ENCODE measurements at places on chromosomes 7 and 10.

- DNase-seq, result no peak
Measured at GRCh38 chr10:1291178-1292090, 235.2 kb downstream of the WDR37 start.

- DNase-seq, result no peak
Measured at GRCh38 chr7:120131096-120131839, 141.7 kb upstream of the KCND2 start.

DNA sequence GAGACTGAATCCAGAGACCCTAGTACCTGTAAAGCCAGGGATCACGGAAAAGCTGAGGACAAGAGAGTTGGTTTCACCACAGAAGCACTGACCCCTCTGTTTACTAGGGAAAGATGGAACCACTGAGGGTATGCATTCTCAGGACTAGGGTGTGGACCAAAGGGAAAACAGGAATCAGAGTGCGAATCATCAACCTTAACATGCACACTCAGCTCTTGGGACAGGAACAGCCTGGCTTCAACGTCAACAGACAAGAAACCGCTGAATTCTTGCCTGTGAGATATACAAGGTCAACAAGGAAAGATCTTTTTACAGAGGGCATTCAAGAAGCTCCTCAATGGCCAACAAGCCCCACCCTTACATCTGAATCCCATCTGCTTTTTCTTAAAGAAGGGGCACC lies 14.9 kb downstream of the TNRC18 start:
- no peak for DNase-seq

DNA sequence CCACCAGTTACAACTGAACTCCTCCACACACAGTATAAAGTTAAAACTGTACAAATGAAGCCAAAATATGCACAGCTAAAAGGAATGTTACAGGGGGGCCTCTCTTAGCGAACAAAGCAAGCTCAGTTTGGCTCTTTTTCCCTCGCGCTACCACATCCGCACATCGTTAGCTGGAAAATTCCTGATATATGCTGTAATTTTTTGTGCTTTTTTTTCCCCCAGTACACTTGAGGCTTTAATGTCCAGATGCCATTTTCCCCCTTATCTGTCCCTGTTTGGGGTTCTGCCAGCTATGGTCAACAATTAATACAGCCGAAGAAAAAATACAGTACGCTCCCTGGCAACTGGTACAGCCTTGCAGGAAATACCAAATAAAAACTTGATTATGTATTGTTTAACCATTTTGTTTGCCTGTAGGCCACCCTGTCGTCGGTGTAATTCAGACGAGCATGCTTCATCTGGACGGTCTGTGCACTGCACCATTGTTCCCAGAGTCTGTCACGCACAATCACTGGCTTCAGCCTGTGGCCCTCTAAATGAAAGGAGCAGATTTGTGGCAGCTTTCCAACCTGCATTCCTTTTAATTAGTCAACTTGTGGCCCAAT lies 108.1 kb upstream of the FAM133B start:
- no peak for DNase-seq

DNA sequence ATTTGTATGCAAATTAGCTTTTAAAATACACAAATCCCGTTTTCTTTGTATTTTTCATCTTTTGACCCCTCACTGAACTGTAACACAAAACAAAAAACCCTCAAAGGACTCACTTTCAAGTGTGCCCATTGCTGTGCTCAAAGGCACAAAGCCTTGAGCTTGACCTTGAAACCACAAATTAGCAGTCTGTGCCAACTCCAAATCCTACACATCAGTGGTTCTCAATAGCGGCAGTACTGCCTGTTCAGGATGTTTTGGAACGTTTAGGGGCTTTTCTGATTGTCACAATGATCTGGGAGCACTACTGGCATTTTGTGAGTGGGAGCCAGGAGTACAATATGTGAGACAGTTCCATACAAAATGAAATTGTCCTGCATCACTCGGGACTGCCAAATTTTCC lies 55.5 kb downstream of the KDM7A start:
- no peak for DNase-seq

- no peak for DNase-seq
Measured at GRCh38 chr7:45359776-45360175, 202.2 kb downstream of the RAMP3 start.

GRCh38 chr7:74138945-74139843 lies 35.0 kb upstream of the EIF4H start:
- DNase-seq, result no peak

GRCh38 chr10:28722065-28722803 lies 44.9 kb downstream of the BAMBI start:
- DNase-seq, result no peak

DNA sequence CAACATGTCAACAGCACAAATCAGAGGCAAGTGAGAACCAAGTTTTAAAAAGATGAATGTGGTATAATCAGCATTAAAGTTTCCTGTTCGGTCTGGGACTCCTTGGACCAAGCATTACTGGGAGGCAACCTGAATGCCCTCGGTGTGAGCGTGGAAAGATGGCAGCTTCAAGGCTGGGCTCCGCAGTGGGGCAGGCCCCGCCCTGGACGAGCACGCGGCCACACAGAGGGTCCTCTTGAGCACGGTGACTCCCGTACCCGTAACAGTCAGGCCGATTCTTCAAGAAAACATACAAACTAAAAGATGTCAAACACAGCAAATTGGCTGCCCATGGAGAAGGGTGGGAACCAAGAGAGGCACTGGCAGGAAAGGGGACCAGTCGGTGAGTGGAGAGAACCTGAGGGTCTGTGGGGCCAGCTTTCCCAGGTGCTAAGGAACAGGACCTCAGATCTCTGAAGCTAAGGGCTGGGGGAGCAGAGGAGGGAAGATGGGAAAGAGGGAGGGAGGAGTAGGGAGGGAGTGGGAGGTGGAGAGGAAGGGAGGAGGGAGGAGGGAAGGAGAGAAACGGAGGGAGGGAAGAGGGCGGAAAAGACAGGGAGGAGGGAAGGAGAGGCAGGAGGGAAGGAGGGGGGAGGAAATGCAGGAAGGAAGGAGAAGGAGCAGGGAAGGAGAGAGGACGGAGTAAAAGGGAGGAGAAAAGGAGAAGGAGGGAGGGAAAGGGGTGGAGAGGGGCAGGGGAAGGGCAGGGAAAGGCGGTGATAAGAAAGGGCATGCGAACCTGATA lies 71.2 kb upstream of the FAM20C start:
- DNase-seq, result no peak

DNA sequence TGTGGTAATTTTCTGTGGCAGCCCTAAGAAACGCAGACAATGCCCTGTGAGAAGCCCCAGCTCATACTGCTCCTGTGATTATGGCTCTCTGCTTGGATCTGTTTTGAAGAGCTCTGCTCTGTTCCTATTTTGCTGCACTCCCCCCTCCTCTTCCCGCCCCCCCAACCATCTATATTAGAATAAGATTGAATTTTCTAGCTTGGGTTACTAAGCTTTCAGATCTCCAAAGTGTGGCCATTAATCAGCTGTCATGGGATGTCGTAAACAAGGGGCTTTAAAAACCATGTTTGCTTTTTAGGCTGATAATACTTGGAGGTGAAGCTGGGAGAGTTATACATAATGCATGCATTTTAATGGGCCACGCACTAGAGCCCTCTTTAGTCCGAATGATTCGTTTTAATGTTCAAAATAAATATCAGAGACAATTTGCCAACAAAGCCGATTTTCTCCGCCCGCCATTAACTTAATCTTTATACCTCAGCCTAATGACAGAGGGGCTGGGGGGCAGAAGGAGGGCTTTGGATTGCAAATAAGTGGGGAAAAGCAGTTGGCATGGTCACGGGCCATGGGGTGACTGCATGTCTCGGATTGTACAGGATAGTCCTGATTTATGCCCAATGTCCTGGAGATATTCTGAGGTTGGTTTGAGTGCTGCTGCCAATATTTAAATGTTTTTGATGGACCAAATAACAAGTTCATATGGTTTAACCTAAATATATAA lies 165.5 kb downstream of the RPS24 start:
- DNase-seq, result no peak

DNA sequence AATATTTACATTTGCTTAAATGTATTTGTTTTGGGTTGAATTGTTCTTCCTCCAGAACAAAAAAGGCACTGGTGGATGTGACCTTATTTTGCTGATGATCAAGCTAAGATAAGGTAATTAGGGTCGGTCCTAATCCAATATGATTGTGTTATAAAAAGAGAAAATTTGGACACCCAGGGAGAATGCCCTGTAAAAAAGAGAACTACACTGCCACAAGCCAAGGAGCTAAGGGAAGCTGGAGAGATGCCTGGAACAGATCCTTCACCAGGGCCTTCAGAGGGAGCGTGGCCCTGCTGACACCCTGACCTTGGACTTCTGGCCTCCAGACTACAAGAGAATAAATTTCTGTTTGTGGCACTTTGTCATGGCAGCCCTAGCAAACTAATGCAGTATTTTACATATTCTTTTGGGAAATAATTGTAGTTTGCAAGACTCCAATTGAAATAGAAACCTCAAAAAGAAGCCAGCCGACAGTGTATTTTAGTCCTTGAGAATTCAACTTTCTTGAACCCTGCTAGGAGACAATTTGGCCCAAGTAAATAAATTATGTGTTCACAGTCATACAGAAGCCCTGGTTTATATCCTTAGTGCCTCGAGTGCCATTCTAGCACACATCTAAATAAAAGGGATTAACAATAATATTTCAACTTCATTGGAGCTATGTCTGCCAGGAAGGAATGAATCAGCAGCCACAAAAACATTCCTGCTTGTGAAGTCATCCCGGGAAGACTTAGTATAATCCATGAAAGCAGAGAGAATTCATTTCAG lies 164.6 kb downstream of the PKD1L1 start:
- peak; percentile 85 for DNase-seq

DNA sequence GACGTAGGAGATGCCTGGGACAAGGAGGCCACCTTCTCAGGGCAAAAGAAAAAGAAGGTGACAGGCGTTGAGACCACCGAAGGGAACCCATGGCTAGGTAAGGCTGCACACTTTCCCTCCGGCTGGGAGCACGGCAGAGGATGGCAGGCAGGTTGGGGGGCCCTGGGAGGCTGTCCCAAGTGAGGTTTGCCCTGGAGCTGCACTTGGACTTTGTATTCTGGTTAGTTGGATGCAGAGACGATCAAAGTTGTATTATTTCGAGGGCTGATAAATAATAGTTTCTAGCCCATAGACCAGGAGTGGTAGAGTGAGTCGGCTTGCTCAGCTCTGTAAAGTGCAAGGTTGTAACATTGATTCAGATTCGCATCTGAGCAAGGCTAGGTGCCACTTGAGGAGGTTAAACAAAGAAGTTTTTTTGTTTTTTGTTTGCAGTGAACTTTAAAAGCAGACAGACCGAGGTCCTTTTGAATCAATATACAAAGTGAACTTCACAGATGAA lies 608 bp downstream of the ENTPD7 start:
- DNase-seq, result no peak

GRCh38 chr10:52383088-52383487 lies 69.0 kb downstream of the DKK1 start:
- no peak for DNase-seq

DNA sequence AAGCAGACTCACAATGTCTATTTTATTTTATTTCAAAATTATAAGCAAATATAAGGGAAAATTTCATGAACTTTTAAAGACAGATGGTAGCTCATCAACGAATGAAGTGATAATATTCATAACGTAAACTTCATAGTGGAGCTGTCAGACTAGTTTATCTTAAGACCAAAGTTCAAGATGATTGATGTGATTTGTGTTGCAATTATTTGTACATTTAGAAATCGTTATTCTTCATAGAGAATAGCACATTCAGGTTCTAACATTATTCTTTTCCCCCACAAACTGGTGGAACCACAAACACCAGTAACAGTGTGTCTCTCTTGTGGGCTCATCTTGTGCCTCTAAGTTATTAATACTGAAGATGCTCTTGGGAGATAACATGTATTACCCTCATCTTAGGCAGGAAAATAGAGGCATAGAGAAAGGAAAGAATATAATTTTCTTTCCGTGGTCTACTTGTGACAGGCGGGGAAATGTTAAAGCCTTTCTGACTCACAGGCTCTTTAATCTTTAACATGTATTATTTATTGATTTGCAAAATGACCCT lies 37.0 kb downstream of the CCSER2 start:
- no peak for DNase-seq

DNA sequence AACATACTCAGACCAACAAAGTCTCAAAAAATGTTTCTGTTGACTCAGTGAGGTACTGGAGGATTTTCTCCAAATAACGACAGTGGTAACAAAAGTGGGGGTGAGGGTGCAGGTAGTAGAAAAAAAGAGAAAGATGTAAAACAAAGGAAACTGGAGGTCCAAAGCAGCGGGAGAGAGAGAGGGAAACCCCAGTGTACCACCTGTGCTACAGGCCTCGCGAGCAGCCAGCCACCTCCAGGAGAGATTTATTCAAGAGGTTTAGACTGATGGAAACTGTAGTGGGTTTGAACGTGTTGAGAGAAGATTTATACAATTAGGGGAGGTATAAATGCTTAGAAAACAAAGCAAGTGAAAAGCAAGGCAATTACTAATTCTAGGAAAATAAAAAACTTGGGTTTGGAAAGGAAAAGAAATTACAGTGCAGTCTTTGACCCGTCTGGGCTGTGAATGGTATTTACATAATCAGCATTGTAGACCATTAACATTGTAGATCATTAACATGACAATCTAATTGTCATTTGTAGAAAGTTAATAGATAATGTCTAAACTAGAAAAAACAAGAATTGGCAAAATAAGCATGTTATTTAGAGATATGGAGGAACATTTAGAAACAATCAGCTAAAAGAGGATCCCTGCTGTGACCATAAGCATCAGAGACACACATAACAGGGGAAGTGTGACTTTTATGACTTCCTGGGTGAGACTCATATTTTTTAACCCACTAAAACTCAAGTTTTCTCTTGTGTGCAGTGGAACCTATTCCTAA lies 180.0 kb downstream of the RELN start:
- no peak for DNase-seq

DNA sequence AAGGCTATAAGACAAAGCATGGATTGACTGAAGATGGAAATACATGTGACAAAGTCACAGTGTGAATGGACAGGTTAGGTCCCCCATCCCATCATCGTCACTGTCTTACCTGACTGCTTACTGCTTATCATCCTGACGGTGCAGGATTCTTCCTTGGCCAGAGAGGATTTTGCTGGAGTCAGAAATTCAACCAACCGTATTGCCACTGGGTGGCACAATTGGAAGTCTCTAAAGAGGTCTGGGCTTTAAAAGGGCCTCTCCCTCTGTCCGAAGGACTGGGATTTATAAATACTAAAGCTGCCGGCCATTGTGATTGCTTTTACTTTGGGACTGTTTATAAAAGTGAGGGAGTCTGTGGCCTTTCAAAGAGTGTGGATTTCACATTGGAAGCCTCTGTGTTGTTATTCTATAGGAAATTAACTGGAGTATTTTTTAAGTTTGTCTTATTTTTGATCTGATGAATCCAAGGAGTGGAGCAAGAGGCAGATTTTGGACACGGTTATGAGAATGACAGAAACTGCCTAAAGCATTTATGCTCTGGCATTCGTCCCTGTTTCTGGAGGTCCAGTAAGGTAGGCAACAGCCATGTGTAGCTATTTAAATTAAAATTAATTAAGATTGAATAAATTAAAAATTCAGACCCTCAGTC lies 113.3 kb upstream of the CREB5 start:
- DNase-seq, result peak; percentile 66
